ENCODE measurements at places on chromosomes 6 and 20.
A peak's percentile ranks its signal among the peaks of the same experiment; 100 is the strongest.

DNA sequence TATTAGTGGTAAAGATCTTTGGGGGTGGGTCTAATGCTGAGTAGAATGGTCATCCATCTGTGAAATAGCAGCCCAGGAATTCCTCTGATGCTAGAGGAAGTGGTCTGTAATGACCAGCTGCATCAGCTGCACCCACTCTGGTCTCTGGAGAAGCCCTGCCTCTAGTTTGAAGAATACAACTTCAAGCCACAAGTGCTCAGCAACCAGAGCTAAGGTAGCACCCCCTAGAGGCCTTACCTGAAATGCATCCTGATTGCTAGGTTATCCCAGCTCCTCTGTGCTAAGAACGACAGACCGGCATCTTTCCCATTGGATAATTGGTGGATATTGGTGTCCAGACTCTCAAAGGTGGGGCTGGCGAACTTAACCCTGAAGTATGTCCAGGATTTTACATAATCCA lies 58.2 kb downstream of the DNAH8 start:
- no peak for DNase-seq

GRCh38 chr6:37027036-37027720 lies 21.7 kb downstream of the FGD2 start:
- DNase-seq, result no peak

DNA sequence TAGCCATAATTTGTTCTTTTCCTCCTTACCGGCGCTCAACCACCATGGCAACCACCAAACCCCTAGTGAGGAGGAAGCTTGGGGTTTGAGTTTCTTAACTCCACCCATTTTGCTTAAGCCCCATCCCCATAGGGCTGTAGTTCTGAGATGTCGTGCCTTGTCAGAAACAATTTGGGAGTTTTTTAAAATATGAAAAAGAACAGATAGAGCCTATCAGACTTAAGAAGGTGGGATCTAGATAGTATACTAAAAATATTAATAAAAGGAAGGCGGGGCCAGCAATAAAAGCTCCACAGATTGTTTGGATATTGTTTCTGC lies 5.6 kb downstream of the BRD2 start:
- peak; percentile 25 for DNase-seq

DNA sequence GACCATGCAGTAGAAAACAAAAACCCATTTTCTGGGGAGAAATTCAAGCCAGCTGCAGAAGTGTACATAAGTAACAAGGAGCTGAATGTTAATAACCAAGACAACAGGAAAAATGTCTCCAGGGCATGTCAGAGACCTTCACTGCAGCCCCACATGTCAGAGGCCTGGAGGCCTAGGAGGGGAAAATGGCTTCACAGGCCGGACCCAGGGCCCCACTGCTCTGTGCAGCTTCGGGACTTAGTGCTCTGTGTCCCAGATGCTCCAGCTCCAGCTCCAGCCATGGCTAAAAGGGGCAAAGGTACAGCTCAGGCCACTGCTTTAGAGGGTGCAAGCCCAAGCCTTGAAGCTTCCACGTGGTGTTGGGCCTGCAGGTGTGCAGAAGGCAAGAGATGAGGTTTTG lies 43.6 kb downstream of the HACE1 start:
- DNase-seq, result no peak

GRCh38 chr6:125008261-125008703 lies 46.0 kb downstream of the RNF217 start:
- DNase-seq, result no peak

- DNase-seq, result no peak
These were observed 88.4 kb upstream of the KCNG1 start for GRCh38 chr20:51111290-51111689.

Data from GM04503 (cell line).